Tibial nerve (tissue), 4 donors: ENCODE measurements at places on chromosomes 2 and 18. TPM values are rescaled to one million over a fixed set of nuclear protein-coding genes. Genes with fewer than 3 reads are reported as not detected.

Gene TUBA3D
- not detected for total RNA-seq

Gene GPR39
- 0.22 TPM for total RNA-seq

Gene DYNAP
- not detected for total RNA-seq

DNA sequence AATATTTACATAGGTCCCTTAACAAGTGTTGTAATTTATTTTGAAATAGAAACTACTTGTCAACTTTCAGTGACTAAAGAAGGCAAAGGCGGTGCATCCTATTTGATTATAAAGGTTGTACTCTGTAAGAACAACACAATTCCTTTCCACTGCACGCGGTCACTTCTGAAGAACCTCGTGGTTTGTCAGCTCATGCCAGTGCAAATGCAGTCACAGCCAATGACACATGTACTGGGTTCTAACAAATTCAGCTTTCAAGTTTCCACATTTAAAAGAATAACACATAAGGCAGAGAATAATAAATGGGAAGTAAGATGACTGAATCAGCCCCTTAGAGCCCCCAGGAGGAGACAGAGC lies 39.7 kb downstream of the CYB5A start:
- no peak for DNase-seq

- no peak for DNase-seq
Measured at GRCh38 chr2:120385355-120386127, 39.6 kb downstream of the INHBB start.

GRCh38 chr18:48555465-48555995 lies 16.7 kb downstream of the CTIF start:
- no peak for DNase-seq

DNA sequence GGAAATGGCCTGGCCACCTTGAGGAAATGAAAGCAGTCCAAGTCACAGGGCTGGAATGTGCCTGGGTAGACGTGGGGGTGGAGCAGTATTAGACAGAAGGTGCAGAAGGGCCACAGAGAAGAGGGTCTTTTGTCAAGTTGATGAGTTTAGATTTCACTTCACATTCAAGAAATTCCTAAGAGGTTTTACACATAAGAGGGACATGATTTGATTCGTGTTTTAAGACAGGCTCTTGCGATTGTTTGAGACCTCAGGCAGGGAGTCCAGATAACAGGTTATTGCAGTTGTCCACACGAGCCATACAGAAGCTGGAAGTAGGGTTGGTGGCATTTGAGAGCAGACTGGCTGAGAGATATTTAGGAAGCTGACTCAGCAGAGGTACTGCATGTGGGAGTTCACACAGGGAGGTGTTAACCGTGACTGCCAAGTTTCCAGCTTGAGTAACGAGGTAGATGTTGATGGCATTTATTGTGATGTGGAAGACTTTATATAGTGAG lies 64.6 kb downstream of the NEB start:
- DNase-seq, result no peak

- DNase-seq, result no peak
Measured at GRCh38 chr2:163703386-163703785, 32.4 kb downstream of the FIGN start.

DNA sequence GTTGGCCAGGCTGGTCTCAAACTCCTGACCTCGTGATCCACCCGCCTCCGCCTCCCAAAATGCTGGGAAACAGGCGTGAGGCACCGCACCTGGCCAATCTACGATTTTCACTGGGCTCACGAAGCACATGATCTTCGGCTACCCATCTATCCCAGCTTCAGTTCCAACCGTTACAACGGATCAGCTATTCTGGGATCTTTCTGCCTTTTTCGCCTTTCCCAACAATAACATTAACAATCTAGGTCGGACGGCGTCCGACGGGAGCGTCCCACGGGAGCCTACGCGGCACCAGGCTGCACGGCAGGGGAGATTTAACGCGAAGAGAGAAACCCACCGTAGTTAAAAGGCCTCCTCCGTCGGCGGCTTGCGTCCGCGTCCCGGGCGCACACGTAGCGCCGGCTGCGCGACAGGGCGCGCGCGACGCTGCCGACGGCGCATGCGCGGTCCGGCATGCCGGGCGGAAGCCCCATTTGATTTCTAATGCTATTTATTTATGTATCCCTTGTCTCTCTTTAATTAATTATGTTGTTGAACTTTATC lies at the start of gene MSL3B:
Gene MSL3B (minus strand): TSS at position 394 of the 540 bp plus-strand sequence.
- no peak for DNase-seq

GRCh38 chr2:73284296-73285158 lies at the start of gene FBXO41:
FBXO41 (minus strand) TSS chr2:73284478; CDS start chr2:73269630, 14,848 bp downstream.
- DNase-seq, result no peak
